Thyroid gland (tissue), 4 donors: ENCODE measurements at places on chromosomes 11 and 22.

DNA sequence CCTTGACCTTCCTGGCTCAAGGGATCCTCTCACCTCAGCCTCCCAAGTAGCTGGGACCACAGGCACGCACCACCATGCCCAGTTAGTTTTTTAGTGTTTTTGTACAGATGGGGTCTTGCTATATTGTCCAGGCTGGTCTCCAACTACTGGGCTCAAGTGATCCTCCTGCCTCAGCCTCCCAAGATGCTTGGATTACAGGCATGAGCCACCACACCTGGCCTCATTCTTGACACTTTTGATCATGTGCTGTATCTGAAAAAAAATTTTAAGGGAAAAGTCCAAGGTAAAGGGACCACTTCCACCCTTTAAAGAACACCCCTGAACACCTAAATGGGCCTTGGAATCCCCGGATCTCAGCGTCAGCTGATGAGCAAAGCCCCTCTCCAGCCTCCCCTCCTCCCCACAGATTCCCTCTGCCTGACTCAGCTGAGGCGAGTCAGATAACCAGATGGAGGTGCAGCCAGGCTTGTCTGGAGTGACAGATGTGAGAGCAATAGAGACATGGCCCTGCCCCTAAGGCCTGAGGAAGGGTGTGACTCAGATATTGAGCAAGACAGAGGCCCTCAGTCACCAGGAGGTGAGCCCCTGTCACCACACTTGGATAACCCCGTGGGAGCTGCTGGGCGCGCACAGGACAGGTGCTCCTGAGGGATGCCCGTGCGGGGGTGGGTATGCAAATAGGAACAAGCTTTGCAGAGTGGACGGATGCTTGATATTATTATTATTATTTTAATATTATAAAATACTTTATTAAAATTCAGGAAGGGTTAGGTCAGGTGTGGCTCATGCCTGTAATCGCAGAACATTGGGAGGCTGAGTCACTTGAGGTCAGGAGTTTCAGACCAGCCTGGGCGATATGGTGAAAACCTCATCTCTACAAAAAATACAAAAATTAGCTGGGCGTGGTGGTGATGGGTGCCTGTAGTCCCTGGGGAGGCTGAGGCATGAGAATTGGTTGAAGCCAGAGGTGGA, 5.0 kb upstream of the CCDC88B start:
- DNase-seq, result peak; percentile 92

DNA sequence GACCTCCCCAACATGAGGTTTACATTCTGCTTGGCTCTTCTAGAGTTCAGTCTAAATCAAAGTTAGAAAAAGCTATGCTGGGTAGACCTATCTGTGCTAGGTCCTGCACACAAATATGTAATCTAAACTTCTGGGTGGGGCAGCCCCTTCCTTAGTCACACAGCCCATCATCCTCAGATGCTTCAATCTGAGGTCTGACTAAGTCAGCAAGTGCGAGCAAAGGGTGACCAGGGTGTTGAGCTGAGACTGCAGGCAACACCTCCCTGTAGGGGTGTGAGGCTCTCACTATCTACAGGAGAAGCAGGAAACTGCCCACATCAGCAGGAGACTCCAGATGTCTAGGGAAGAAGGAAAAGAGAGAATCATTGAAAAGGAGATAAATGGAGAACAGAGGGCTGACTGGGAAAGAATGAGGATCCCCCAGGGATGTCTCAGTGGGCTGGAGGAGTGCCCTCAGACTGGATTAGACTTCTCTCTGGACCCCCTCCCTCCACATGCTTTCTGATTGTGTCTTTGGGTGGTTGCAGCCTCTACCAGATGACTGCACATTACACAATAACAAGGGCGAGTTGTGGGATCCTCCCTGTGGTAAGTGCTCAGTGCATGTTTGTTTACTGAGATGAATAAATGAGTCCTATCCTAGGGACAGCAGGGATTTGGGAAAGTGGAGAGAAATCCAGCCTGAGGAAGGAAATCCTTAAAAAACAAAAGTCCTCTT, 266.2 kb upstream of the PLET1 start:
- DNase-seq, result no peak

GRCh38 chr11:86636275-86636674, 36.1 kb downstream of the ME3 start:
- DNase-seq, result no peak

DNA sequence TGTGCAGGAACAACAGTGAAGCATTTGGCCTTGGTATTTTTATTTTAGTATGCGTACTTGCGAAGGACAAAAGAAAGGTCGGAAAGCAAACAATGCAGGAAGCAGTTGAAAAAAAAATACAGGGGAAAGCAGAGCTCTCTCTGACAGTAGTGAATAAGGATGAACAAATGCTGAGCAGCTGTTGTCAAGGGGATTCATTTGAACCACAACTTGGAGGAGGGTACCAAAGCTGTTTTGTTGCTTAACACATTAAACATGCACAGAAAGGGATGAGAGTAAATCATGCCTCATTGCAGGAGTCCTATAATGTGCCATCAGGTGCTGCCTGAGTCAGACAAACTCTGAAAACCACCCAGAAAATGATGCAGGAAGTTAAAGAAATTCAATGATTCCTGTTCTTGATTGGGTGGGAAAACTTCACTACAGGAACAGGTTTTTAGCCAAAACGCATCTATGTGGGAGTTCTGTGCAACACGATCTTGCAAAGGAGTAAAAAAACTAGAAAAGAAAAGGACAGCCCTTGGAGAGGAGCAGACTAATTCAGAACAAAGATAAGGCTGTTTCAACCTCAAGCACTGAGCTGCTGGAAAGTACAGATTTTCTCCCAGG, 2113.5 kb downstream of the LRRC4C start:
- no peak for DNase-seq

GRCh38 chr22:37273126-37273845, 9.0 kb upstream of the CYTH4 start:
- no peak for DNase-seq

GRCh38 chr11:35250192-35250591, 111.2 kb downstream of the CD44 start:
- no peak for DNase-seq

DNA sequence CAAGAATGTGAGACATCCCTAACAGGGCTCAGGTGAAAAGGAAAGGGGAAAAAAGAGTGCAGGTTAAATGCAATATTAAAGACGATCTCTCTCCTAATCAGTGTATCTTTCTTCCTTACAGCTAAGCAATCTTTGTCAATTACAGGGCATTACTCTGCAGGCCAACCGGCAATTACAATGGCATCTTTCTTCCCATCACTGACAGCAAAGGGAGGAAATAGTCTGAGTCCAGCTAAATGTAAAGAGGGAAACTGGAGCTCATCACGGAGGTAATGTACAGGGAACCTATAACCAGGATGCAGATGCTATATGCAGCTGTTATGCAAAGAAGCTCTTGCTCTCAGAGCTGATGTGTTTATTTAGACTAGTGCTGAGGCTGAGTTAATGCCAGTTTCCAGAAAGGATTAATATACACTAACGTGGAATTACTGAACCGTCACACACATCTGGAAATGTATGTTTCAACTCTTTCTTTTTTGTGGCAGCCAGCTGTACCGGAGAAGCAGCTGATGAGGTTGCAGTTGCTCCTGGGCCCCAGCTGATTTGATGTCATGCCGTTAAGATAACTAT, 121.6 kb downstream of the KIRREL3 start:
- no peak for DNase-seq

DNA sequence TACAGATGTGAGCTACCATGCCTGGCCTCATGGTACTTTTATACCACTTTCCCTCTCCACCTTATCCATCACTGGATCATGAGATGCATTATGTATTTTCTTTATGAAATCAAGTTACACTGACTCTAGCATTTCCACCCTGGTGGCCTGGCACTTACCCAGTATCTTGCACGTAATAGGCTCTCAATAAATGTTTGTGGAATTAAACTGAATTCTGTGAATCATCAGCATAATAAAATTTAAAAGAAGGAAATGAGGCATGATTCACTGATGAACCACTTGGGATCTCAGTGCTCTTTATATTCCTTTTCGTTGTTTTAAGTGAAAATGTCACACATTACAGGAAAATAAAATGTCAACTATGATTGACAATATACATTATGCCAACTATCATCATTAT, 25.1 kb downstream of the ADM start:
- no peak for DNase-seq

- peak; percentile 89 for DNase-seq
Observed at GRCh38 chr22:17921871-17922821, 102.2 kb downstream of the MICAL3 start.

- no peak for DNase-seq
Observed at GRCh38 chr22:20779818-20780158, 5.9 kb downstream of the SERPIND1 start.

GRCh38 chr22:44167501-44167900, 13.2 kb upstream of the PARVG start:
- DNase-seq, result no peak

- peak; percentile 8 for DNase-seq
Observed at GRCh38 chr11:122365610-122366360, 249.8 kb upstream of the BLID start.

GRCh38 chr11:79510960-79511359, 70.1 kb upstream of the TENM4 start:
- no peak for DNase-seq
